ENCODE measurements at places on chromosomes 7 and 10. TPM values are rescaled to one million over a fixed set of nuclear protein-coding genes. Genes with fewer than 3 reads are reported as not detected.

DNA sequence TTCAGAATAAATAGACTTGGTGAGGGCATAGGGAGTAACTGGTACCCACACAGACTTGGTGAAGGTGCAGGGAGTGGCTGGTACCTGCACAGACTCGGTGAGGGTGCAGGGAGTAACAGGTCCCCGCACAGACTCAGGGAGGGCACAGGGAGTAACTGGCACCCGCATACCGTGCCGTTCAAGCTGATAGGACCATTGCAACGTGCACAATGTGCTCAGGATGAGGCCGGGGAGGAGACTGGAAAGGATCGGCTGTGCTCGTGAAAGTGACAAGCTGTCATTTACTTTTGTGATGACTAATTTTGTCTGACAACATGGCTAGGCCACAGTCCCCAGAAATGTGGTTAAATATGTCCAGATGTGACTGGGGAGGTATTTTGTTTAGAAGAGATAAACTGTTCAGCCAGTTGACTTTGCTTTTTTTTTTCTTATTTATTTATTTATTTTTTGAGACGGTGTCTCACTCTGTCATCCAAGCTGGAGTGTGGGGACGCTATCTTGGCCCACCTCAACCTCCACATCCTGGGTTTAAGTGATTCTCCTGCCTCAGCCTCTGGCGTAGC is 76.2 kb upstream of the NMT2 start:
- no peak overlapping the region for H3K4me3 ChIP-seq
- H3K4me1 ChIP-seq: peaks cover 14% of the 10 kb centered on the region
- H3K27ac ChIP-seq: no peak overlapping the region
- peaks cover 2% of the 10 kb centered on the region for H3K36me3 ChIP-seq
- H3K27me3 ChIP-seq: no peaks in the 10 kb centered on the region

- H3K27ac ChIP-seq: no peak overlapping the region
- H3K4me3 ChIP-seq: no peak overlapping the region
- DNase-seq: no peak
- H3K27me3 ChIP-seq: peaks cover 10% of the 10 kb centered on the region
- H3K36me3 ChIP-seq: no peaks in the 10 kb centered on the region
These were observed 82.1 kb downstream of the CAMK1D start for GRCh38 chr10:12431151-12432101.

DNA sequence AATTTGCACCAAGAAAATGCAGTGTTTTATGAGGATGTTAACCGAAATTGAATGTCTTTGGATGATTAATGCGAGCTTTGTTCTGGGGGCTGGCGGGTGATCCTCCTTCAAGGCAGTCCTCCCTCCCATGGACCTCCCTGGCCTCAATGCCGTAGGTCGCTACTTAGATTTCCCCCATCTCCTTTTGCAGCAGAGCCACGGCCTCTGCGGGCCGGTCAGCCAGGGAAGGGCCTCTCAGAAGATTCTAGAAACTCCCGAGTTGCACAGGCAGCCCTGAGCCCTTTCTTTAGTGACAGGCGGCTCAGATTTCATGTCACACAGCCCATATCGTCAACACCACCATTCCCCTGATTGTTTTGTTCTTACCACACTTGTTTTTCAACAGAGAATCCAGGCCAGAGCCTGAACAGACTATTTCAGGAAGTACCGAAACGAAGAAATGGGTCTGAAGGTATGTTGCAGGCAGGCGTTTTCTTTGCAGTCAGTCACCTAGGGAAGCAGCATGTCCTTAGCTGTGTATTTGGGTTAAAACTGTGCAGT is 88.2 kb upstream of the SH2B2 start:
- DNase-seq: no peak
- H3K36me3 ChIP-seq: peaks cover 3% of the 10 kb centered on the region
- H3K27ac ChIP-seq: no peak overlapping the region
- H3K4me1 ChIP-seq: no peaks in the 10 kb centered on the region
- no peak overlapping the region for H3K4me3 ChIP-seq

DNA sequence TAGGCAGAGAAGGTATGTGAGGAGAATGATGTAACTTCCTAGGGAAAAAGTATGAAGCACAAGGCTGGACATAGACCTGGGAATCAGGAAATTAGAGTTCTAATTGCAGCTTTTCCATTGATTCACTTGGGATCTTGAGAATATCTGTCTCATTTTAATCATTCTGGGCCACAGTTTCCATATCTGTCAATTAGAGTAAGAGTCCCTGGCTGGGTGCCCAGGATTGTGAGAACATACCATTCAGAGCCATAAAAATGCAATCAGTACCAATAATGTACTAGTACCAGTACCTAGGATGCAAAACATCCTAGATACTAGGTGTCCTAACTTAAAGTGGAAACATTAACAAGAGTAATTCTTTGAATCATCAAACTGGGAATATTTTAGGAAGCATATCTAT is 29.6 kb downstream of the CAV1 start:
- no peaks in the 10 kb centered on the region for H3K4me1 ChIP-seq
- DNase-seq: no peak
- no peak overlapping the region for H3K27ac ChIP-seq
- no peaks in the 10 kb centered on the region for H3K36me3 ChIP-seq

DNA sequence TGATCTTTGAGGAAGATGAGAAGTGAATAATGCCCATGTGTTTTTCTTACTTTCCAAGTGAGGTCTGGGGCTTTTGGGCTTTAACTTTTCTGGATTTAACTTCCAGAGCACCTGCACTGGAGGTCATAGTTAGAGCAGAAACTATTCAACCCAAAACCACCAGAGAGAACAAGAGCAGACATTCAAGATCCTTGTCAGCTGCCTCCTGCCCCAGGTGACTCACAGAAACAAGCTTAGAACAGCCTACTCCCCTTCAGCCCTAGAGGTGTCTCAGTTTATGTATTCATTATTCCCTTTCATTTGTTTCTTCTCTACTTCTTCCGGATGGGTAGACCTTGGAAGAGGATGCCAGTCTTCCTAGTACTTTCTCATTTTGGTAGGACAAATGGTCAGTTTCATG is 270.5 kb downstream of the CNTNAP2 start:
- no peaks in the 10 kb centered on the region for H3K36me3 ChIP-seq
- H3K4me3 ChIP-seq: no peak overlapping the region
- DNase-seq: no peak
- H3K4me1 ChIP-seq: no peaks in the 10 kb centered on the region

VPS41 gene
- total RNA-seq: 63.6 TPM
